Lower lobe of right lung (tissue), 2 donors: ENCODE measurements at places on chromosomes 4 and X. TPM values are rescaled to one million over a fixed set of nuclear protein-coding genes. Genes with fewer than 3 reads are reported as not detected.

DNA sequence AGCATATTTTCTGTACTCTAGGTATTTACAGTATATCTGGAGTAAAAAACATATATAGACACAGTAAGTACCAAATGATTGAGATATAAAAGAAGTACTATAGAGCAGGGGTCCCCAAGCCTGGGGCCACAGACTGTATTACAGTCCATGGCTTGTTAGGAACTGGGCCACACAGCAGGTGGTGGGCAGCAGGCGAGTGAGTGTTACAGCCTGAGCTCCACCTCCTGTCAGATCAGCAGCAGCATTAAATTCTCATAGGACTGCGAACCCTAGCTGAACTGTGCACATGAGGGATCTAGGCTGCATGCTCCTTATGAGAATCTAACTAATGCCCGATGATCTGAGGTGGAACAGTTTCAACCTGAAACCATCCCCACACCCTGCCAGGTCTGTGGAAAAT is 300.7 kb downstream of the NR3C2 start:
- DNase-seq = no peak

- no peak for DNase-seq
Observed at GRCh38 chr4:610411-611261, 14.7 kb upstream of the PDE6B start.

GRCh38 chr4:41609851-41610250 is 71.9 kb downstream of the LIMCH1 start:
- DNase-seq = no peak

DNA sequence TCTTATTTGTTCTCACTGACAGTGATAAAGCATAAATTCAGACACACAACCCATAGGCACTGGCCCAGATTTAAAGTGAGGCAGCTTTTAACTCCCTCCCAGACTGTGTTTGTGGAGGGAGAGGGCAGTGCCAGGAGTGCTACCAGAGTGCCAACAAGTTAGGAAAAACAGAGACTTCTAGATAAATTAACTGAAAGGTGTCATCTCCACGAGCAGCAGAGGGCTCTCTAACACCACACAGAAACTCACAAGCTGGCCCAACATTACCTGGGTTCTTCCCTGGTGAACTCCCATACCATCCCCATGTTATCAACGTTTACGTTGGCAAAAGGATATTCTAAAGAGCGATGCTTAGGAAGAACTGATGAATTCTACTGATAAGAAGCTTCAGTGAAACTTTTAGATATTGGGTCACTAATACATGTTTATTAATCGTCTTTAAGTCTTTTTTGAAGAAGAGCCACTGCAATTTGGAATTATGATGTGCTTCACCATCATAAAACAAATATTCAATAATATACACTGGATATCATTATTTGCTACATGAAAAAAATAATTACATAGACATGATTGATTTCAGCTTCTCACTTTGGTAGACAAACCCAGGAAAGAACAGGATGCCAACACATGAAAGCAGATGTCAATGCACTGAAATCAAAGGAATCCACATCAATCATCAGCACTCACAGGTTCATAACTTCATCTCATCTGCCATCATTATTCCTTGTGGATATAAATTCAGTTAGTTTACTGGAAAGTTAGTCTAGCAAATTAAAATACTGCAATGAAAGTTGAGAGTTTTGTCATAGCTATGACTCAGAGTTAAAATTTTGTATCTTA is 121.2 kb upstream of the NAP1L5 start:
- no peak for DNase-seq

CSAG1 gene
- not detected for total RNA-seq

GRCh38 chr4:95157596-95157995 is 391.2 kb downstream of the UNC5C start:
- no peak for DNase-seq

GRCh38 chr4:45475548-45475947 is 648.3 kb downstream of the GABRG1 start:
- no peak for DNase-seq

SHROOM4 gene
- total RNA-seq = 33.2 TPM

HERC5 gene
- total RNA-seq = 27.6 TPM

CLGN gene
- 1.1 TPM for total RNA-seq

DNA sequence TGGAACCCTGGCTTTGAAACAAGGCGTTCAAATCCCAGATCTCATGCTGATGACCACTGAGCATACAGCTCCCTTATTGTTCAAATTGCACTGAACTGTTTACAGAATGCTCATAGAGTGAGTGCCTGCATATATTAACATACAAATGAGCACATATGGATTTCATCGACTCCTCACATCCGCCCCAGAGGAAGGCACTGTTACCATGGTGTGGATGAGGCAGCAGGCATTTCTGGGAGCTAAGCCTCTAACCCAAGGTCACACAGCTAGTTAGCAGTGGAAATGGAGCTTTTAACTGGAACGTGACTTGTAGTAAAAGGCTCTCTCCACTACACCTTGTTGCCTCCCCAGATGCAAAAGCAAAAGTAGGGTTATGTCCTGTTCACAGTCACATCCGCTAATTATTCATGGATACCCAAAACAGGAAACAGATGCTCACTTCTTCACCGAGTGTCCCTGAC is 289.7 kb downstream of the STK32B start:
- no peak for DNase-seq
